ENCODE measurements at places on chromosomes 2 and 18.
A peak's percentile ranks its signal among the peaks of the same experiment; 100 is the strongest.

- DNase-seq, result no peak
These were observed 99.7 kb upstream of the ODC1 start for GRCh38 chr2:10547663-10548376.

DNA sequence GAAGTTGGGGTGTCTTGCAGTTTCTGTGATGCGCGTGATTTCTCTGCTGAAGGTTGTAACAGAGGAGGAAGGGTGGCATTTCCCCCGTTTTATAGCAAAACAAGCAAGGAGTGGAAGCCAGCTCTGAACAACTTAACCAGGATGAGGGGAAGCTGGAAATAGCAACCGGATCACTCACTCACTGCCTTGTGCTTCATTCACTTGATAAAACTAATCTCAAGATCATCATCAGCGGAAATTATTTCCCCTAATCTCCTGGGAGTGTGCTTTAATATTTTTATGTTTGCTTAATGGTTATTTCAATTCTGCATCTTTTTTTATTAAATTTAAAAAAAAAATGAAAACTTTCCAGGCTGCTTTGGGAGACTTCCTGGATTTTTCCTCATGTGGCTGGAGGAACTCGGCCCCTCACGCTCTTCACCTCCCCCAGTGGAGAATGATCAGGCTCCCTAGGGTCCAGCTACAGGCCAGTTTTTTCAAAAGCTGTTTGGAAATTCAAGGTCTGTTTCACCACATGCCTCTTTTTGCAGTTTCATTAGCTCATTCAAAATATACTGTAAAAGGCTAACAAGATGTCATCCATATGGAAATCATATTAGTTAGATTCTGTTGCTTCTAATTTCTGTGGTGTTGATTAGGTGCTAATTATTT is 31.7 kb downstream of the CABLES1 start:
- DNase-seq, result no peak

- peak; percentile 67 for DNase-seq
These were observed 15.9 kb upstream of the TXNDC2 start for GRCh38 chr18:9869715-9870430.

GRCh38 chr2:46216213-46216612 is 81.0 kb upstream of the EPAS1 start:
- DNase-seq, result no peak

DNA sequence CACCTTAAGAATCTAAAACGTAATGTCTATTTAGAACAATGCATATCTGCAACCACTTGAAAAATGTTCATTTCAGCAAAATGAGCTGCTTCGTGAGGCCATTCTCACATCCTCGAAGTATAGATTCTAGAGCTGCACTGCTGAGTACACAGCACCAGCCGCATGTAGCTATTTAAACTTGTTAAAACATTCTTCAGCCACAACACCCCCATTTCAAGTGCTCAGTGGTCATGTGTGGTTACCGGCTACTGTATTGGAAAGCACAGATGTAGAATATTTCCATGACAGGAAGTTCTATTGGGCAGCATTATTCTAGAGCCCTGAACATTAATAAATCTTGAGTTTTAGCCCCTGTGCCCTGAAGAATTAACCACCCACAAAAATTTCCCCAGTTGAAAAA is 35.0 kb downstream of the SUMO1 start:
- DNase-seq, result no peak

DNA sequence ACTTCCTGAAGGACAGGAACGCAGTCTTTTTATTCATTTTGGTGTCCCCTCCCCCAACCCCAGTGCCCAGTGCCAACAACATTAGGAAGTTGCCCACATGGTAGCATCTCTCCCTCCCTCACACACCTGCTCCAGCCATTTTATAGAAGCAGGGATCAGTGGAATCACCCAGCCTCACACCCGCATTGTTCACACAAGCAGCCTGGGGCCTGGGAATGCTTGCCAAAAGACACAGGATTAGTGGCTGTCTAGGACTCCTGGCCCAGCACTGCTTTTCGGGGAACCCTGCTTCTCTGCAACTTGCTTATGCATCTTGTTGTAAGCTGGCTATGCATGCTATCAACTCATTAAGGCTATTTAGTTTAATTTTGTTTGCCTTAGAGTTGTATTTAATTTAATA is 17.9 kb downstream of the TMEM37 start:
- DNase-seq, result no peak

DNA sequence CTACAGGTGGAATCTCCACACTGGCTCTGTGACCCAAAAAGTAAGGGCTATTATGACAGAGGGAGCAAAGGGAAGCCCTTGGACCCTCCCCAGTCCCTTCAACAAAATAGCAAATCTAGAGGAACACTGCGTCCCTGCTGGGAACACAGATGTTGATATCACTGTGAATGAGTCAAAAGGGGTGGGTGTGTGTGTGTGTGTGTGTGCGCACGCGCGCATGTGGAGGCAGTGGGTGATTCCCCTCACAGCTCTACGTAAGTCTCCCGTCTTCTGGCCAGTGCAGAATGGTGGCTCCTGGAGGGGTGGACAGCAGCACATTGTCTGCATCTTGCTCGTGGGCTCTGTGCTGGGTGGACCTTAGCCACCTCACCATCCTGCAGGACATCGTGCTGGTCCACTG is 7.8 kb upstream of the C2orf72 start:
- no peak for DNase-seq

DNA sequence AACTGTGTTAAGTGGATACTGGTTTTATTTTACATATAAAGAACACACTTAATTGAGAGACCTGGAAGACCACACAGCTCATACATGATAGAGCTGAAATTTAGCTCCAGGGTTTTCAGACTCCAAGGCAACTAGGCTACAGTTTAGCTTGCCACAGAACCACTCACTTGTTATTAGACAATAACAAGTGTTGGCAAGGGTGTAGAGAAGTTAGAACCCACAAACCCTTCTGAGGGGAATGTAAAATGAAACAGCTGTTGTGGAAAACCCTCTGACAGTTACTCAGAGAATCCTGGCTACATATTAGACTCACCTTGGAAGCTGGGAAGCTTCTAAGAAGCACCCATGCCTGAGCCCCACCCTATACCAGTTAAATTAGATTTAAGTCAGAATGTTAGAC is 75.3 kb downstream of the MAP3K20 start:
- DNase-seq, result no peak

GRCh38 chr18:6649421-6650126 is 79.9 kb upstream of the ARHGAP28 start:
- DNase-seq, result no peak

DNA sequence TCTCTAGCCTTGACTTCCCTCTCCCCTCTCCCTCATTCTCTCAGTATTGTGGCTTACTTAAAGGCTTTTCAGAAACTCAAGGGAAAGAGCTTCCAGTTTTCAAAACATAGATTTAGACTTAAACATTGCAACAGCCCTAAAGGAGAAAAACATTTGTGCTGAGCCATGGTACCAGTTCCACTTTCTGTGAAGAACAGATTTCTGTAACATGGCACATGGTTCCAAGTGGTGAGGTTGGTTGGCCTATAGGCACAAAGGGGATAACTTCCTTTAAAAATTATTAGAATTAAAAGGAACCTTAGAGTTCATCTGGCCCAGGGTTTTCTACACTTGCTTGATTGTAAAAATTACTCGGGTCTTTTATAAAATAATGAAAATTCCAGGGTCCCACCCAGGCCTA is 138.6 kb upstream of the CDCA7 start:
- peak; percentile 12 for DNase-seq

DNA sequence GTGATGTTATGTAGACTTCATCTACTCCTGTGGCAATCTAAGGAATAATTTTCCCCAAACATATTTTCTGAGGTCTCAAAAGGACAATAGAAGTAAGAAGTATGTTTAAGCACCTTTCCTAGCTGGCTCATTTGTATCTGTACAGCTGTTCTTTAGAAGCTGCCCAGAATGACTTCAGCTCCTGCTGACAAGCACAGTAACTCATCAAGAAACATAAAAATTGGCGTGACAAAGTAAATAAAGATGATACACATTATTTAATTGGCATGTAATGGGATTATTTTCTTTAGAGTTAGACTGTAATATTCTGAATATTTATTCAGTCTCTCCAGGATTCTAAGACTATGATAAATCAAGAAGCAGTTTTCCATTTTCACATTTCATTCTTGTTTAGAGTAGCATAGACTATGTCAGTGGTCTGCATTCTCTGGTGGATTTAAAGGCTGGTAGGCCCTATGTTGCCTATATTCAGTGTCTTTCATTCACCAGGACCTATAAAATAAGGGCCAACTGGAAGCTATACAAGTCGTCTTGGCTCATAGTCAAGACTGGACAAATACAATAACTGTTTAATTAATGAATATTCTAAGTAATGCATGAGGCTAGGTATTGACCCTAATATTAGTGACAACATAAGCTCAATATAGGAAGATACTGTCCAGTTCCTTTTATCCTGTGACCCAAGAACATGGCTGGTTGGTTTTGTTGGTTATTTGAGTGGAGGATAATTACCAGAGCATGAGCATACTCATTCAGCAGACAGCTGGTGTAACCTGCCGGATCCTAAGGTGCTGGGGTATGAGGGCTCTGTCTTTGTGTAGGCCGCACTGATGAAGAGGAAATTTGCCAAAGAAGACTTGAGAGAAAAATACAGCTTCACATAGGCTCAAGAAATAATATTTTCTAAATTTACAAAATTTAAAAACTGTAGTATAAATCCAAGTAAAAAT is 107.0 kb downstream of the PDE1A start:
- no peak for DNase-seq

- no peak for DNase-seq
These were observed 144.1 kb downstream of the SMAD7 start for GRCh38 chr18:48806551-48807261.

DNA sequence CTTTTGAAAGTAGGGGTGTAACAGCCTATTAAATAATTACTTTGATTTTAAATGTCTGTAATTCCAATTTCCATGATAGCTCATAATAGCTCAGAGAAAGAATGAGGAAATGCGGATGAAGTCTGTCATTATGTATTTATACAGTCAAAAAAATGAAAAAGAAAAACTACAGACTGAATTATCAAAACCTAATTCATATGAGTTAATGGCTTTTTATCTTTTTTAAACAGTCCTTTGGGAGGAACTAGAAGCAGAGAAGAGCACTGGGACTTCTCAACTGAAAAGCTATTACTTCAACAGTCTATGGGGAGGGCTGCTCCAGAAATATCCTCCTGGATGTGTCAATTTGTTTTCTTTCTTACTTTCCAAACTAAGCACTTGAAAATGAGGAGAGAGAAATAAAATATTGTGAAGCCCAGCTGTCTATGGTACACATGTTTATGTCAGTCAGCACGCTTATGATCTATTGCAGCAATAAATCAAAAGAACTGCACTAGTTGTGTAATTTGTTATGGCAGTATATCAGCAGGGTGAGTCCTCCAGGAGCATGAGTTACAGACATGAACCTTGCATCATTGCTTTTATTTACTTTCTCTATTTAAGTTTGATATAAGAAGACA is 1550.2 kb downstream of the LRP1B start:
- no peak for DNase-seq

- no peak for DNase-seq
These were observed 458.1 kb downstream of the BCL11A start for GRCh38 chr2:60095202-60095815.

- DNase-seq, result no peak
These were observed 14.3 kb downstream of the CCDC150 start for GRCh38 chr2:196653843-196654242.

GRCh38 chr2:56199492-56199891 is 15.7 kb downstream of the CCDC85A start:
- DNase-seq, result no peak

GRCh38 chr2:171706152-171706803 is 19.0 kb downstream of the DYNC1I2 start:
- DNase-seq, result peak; percentile 6

DNA sequence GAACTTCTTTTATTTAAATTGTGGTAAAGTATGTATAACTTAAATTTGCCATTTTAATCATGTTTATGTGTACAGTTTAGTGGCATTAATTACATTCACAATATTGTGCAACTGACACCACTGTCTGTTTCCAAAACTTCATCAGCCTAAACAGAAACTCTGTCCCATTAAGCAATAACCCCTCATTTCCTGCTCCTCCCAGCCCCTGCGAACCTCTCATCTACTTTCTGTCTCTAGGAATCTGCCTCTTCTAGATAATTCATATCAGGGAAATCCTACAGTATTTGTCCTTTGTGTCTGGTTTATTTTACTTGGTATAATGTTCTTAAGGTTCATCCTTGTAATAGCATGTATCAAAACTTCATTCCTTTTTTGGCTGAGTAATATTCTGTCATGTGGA is 75.1 kb downstream of the BOLA3 start:
- peak; percentile 78 for DNase-seq

DNA sequence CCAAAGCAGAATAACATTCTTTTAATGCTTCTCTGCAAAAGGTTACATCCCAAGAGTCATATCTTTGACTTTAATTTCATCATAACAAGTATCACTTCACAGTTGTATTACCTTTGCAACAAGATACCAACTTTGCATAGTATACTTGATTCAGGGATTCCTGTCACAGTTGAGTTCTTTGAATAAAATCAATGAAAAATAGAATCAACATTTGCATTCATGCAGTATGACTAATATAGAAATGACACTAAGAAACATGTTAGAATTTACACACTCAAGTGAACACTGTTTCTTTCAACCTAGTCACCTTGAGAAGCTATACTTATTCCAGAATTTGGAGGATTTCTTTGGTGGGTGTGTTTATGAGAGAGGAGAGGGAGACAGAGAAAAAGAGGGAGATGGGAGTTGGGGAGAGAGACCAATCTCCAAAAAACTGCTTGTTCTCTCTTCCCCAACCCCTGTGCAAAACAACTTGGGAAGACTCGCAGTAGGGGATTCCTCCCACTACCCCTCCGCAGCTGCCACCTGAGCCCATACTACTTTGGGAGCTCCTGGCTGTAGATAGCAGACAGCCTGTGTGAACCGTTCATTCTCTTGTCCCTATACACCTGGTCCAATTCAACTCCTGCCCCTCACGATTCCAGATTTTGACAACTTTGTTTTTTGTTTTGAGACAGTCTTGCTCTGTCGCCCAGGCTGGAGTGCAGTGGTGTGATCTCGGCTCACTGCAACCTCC is 57.7 kb downstream of the PELI1 start:
- DNase-seq, result no peak

- DNase-seq, result no peak
These were observed 226.3 kb downstream of the EIPR1 start for GRCh38 chr2:3151153-3151918.

GRCh38 chr2:75736276-75736675 is 25.6 kb upstream of the GCFC2 start:
- no peak for DNase-seq

- DNase-seq, result no peak
These were observed 121.3 kb upstream of the ZFP36L2 start for GRCh38 chr2:43347746-43348145.

- no peak for DNase-seq
These were observed 159.7 kb upstream of the FBXO11 start for GRCh38 chr2:48066000-48066399.

DNA sequence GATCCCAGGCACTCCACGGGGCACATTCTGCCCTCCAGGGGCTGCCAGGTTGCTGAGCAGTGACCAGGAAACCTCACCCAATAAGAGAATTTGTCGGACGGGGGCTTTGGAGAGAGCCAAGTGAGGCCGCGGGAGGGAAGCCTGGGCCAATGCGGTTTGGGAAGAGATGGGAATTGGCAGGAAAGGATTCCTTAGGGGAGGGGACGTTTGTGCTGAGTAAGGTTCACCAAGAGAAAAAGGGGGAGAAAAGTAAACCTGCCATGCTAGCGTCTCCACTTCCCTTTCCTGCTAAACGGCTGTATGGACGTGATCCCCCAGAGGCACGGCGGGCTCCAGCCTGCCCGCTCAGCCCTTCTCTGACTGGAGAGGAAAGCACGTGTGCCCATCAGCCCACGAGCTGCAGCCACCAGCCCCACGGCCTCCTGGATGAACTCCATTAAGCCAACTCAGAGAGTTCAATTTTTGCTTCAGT is 194.4 kb upstream of the ID2 start:
- no peak for DNase-seq
